ENCODE measurements at places on chromosomes 3 and 15.

DNA sequence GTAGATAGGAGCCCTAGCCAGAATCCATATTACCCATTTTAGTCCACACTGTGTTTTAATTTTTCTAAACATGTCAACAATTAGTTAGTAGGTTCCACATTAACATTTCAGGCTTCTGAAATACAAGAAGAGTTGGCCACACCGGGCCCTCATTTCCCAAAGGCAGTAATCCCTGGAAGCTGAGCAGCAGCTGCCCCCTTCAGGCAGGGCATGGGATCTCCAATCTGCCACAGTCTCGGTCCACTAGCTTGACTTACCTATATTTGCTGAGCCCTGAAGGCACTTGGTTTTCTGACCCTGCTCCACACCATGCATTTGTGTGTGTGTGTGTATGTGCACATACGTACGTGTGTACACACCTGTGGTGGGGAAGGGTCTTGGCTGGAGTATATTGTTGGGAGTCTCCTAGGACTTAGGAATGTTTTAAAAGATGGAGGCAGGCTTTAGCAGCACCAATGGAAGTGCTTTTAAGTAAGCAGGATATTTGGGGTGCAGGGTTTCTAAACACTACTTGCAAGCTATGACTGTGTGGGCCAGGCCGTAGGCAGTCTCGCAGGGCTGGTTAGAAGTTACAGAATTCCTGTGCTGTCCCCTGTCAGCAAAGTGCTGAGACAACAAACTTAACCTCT, 71.2 kb upstream of the SOX14 start:
- no peak for DNase-seq

DNA sequence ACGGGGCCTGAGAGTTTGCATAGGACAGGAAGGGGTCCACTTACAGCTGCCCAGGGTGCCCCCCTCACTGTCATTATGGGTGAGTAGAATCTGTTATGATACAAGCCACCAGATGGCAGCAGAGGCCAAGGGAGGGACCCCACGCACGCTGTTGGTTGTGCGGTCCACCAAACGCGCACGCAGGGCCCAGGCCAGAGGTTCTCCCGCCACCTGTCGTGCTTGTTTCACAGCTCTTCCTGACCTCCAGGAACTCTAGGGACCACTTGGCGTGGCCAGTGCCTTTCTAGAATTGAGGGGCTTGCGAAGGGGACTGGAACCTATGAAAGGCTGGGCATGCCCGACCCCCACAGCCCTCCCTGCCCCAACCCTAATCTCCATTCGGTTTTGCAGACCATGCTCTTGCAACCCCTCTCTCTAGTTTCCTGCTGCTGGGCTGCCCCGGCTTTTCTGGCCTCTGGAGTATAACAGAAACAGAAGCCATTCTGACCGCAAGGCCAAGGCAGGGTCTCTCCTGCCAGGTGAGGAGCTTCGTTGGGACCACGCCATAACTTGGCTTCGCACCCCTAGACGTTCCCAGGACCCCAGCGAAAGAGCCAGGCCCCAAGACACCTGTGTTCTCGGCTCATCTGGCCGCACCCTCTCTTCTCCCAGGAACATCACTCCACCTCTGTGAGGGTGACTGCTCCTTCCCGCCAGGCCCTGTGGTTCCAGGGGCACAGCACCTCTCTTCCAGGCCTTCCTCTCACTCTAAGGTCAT, 46.0 kb downstream of the ALDH1L1 start:
- DNase-seq = no peak

GRCh38 chr3:98027085-98027446, 8.0 kb downstream of the GABRR3 start:
- no peak for DNase-seq

DNA sequence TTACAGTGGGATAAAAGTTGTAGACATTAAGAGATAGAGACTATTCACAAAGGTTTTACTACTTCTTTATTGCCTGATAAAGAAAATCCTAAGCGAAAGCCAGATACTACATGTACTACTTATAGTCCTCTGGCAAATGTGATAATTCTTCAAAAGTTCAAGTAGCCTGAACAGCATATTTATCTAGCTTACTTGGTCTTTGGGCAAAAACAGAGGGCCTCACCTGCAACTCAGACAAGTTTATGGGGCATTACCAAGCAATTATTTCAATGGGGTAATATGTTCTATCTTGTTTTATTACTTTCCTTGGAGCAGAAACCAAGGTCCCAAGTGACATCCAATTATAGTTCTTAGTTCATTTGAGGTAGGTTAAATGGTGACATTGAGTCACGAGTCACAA, 390.1 kb upstream of the ARHGEF26 start:
- DNase-seq = no peak

DNA sequence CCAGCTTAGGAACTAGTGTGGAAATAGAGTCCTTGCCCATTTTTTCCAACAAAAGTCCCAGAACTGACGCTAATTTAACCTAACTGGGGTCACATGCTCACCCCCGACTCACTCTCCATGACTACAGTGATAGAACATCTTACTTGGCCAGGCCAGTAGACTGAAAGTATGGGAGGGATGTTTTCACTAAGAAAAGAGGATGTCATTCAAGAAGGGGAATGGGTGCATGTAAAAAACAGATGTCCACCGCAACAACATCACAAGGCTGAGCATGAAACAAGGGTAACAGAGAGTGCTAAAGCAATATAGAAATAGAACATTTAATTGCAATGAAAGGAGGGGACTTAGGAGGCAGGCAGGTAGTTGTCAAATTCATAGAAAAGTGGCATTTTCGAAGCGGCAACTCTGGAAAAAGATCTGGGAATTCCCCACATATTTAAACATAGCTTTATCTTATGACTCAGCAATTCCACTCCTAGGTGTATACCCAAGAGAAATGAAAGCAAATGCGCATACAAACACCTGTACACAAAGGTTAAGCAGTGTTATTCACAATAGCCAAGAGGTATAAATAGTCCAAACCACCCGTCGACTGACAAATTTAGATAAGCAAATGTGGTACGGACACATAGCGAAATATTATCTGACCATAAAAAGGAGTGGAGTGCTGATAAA, 41.1 kb upstream of the UBE2E2 start:
- DNase-seq = no peak

DNA sequence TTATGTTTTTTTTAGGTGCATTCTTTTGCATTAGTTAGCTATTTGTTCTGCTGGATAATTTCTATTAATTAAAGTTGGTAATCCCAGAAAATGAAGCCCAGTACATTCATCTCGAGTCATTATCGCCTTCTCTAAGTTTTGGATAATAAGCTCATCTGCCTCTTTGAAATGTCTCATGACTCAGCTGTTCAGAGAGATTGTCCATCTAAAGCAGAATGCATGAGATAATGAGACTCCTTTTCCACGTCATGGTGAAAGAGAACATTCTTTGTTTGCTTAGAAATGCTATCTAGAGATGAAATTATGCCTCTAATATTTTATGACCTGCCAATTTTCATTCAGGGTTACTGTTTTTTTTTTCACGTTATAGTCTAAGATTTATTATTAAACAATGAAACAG, 374.7 kb upstream of the GOLIM4 start:
- DNase-seq = no peak

GRCh38 chr3:45830121-45830520, 11.8 kb downstream of the LZTFL1 start:
- no peak for DNase-seq
